ENCODE measurements at places on chromosomes 6 and 20.

GRCh38 chr6:81214414-81215091 is 537.9 kb downstream of the TENT5A start:
- DNase-seq = no peak

DNA sequence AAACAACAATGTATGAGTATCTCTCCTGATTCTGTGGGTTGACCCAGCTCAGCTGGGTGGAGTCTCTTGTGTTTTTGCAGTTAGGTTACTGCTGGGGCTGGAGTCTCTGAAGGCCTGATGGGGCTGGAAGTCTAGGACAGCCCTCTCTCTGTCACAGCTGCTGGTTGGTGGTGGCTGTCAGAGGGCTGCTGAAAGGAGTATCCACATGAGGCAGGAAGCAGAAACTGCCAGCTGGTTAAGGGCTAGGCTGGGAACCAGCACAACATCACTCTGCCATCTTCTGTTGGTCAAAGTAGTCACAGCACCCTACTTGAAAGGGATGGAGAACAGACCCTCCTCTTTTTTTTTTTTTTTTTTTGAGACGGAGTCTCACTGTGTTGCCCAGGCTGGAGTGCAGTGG is 10.0 kb upstream of the PACSIN1 start:
- no peak for DNase-seq

- DNase-seq = no peak
Measured at GRCh38 chr20:36116807-36117441, 37.6 kb upstream of the EPB41L1 start.

GRCh38 chr6:169490246-169490641 is 211.6 kb downstream of the WDR27 start:
- no peak for DNase-seq

DNA sequence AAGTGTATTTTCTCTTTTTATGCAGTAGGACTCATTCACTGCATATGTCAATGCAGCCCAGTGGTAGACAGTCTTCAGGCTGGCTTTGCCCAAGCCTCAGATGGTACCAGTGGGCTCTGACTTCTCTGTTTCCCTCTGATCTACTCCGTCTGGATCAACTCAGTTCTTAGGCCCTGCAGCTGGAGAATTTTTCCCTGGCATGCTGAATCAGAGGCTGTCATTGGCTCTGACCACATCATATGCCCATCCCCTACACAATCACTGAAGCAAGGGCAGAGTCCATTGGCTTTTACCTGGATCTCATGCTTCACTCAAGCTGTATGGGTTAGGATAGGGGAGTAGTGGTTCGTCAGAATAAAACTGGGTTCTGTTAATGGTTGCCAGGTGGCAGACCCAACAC is 57.8 kb downstream of the KIZ start:
- no peak for DNase-seq

GRCh38 chr6:16199804-16200203 is 38.6 kb upstream of the GMPR start:
- DNase-seq = no peak
